ENCODE measurements at places on chromosomes 3 and 15.

- DNase-seq = no peak
Observed at GRCh38 chr15:68278595-68279405, 1.3 kb downstream of the FEM1B start.

DNA sequence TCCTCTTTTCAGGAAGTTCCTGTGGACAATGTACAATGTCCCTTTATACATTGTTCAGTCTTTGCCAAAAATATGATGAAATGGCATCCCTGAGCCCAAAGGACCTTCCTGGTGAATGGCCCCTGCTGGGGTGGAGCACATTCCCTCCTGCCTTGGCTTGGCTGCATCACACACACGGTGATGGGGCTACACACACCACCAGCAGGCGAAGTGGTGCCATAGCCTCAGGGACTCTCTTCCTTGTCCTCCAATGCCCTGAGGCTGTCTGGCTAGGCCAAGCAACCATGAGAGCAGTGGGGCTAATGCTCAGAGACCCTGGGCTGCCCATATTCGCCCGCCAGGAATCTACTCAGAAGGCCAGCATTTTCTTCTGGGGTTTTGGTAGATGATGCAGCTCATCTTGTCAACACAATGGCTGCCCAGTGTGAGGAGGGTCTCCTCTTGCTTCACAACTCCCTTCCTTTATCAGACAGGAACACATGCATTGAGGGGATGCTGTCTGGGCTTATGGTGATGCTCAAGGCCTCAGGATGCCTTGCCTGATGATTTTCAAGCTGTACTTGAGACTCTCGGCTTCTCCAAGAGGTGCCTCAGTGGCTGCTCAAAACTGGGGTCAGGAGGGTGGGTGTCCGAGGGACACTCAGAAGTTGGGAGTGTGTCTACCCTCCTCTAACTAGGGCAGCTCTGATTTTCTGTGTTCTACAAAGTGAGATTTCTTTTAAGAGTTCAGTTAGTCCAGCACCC lies 40.9 kb upstream of the EPHB1 start:
- no peak for DNase-seq

GRCh38 chr15:71294911-71295602 lies 179.8 kb downstream of the THSD4 start:
- peak; percentile 99 for DNase-seq

DNA sequence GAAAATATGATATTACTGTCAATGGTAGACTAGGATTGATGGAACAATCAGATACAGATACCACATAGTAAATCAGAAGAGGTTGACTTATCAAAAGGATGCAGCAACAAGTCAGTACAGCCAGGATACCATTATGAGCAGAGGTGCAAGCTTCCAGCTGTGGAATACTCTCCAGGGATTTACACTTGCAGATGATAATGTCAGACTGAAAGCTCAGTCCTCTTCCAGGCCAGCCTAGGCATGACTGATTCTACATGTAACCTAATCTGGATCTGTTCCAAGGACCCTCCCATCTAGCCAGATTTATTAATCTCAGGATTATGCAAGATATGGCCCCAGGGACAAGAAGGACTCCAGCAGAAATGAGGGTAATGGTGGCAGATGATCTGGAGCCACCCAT lies 8.2 kb downstream of the FILIP1L start:
- no peak for DNase-seq

GRCh38 chr3:73449774-73450173 lies 175.0 kb downstream of the PDZRN3 start:
- no peak for DNase-seq

DNA sequence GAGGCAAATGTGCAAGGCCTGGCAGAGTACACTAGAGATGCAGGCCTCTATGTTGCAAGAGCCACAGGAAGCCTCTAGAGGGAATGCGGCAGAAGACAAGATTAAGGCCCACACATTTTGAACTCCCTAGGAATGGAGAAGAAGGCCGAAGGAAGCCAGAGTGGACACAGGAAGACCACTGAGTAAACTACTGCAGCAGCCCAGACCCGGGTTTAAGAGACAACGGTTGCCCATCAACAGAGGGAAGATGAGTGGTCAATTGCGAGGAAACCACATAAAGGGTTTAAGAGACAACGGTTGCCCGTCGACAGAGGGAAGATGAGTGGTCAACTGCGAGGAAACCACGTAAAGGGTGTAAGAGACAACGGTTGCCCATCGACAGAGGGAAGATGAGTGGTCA lies 14.6 kb downstream of the CHSY1 start:
- no peak for DNase-seq

DNA sequence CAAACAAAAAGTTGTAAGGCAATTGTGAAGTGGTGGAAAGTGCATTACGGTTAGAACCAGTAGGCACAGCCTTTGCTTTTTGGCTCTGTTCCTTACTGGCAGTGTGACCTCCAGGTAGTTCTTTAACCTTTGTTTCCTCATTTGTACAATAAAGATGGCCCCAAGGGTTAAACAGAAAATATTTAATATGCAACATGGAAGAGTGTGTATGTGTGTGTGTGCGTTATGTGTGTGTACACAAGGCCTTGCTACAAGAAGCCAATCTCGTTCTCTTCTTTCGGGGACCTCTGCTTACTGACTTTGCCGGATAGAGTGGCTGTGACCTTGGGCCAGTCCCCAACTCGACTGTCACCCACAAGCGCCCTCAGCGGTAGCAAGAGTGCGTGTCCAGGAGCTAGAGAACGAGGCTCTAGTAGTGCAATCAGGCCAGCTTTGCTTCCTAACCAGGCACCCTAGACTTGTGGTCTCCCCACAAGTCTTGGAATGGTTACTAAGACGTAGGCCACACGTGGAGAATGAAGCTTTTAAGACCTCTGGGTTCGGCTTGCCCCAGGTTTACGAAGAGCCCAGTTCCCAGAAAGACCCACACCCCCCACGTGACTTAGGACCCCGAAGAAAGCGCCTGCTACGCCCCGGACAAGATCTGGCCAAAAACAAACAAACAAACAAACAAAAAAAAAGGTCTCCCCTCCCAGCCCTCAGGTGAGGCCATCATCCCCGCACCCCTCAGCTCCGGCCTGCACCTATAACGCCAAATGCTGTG lies 593 bp downstream of the CIAO2A start:
- no peak for DNase-seq

DNA sequence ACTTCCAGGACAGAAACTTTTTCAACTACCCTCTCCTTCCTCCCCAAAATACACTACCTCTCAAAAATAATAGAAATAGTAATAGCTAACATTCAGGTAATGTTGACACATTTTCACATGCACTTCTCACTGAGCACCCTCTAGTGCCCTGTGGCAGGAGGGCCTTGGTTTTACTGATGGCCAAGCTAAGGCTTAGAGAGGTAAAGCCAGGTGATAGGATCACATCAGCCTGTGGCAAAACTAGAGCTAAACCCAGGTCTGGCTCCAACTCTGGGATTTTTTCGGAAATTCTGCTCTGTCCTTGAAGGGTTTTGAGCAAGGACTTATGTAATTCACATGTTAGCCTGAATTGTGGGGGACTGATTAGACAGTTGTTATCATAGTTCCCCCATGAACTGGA lies 922 bp upstream of the TAMM41 start:
- DNase-seq = no peak

All from HFF-Myc (cell line).